ENCODE measurements at places on chromosomes 12 and 14.

- no peak for DNase-seq
Observed at GRCh38 chr14:68060198-68060597, 240.6 kb downstream of the RAD51B start.

DNA sequence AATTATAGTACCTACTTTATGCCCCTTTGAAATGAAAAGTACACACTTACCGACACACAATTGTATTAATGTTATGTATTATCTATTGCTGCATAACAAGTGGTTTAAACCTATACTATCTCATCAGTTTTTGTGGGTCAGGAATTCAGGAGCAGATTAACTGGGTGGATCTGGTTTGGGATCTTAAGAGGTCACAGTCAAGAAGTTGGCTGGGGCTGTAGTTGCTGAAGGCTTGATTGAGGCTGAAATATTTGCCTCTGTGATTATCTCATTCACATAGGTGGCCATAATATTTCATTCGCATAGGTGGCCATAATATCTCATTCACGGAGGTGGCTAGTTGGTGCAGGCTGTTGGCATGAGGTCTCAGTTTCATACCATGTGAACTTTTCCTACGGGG, 5.7 kb downstream of the METTL25 start:
- DNase-seq: no peak

GRCh38 chr12:109239691-109240090, 69.4 kb downstream of the FOXN4 start:
- no peak for DNase-seq

- DNase-seq: no peak
Observed at GRCh38 chr12:5452569-5452968, 20.7 kb downstream of the NTF3 start.

GRCh38 chr12:42957561-42958290, 368.2 kb upstream of the PRICKLE1 start:
- DNase-seq: no peak

DNA sequence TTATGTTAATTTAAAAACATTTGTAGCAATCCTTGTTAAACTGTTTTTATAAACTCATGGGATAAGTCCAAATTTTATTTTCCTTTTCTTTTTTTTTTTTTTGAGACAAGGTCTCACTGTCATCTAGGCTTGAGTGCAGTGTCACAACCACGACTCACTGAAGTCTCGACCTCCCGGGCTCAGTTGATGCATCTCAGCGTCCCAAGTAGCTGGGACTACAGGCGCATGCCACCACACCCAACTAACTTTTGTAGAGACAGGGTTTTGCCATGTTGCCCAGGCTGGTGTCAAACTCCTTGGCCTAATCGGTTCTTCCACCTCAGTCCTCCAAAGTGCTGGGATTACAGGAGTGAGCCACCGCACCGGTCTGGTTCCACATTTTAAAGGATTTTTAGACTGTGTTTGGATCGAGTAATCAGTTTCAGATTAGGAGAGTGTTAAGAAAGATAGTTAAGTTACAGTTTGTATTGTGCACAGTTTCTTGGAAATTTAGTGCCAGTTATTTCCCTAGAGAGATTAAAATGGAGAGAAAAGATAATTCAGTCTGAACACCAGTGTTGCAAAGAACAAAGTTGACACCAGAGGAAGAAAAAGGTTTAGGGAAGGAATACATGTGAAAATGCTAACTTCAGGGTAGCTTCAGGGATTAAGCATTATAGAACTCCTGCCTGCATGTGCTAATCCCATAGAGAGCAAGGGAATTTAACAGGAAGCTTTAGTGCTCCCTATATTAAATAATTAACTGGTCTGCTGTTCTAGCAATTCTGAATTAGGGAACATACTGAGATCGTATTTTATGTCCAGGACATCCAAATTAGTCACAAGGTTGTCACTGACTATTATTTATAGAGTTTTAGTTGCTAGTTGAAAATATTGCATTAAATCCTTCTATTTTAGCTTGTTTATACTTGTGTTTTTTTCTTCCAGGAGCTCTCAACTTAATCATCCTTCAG, 10.1 kb downstream of the RAP1B start:
- no peak for DNase-seq
